ENCODE measurements at places on chromosomes 5 and 9.

DNA sequence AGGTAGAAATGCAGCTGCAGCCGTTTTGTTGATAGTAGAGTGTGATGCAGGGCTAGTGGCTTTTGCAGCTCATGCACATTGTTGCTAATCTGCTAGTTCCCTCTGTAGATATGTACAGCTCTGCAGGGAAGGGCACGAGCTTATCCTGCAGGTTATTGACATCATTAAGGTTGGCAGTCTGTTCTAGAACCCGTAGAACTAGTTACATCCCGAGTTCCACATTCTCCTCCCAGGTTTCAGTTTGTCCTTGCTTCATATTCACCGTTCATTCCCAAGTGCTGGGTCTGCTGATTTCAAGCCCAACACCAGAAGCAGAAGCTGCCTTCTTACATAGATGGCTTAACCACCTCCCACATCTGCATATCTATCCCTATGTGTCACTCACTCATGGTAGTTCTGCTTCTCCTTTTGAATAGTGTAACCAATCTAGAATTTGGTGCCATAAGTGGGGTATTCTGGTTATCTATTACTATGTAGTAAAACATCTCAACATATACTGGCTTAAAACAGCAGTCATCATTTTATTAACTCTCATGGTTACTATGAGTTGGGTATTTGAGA lies 38.1 kb downstream of the CRHBP start:
- DNase-seq, result no peak

GRCh38 chr5:109307456-109307855 lies 102.3 kb downstream of the PJA2 start:
- no peak for DNase-seq

DNA sequence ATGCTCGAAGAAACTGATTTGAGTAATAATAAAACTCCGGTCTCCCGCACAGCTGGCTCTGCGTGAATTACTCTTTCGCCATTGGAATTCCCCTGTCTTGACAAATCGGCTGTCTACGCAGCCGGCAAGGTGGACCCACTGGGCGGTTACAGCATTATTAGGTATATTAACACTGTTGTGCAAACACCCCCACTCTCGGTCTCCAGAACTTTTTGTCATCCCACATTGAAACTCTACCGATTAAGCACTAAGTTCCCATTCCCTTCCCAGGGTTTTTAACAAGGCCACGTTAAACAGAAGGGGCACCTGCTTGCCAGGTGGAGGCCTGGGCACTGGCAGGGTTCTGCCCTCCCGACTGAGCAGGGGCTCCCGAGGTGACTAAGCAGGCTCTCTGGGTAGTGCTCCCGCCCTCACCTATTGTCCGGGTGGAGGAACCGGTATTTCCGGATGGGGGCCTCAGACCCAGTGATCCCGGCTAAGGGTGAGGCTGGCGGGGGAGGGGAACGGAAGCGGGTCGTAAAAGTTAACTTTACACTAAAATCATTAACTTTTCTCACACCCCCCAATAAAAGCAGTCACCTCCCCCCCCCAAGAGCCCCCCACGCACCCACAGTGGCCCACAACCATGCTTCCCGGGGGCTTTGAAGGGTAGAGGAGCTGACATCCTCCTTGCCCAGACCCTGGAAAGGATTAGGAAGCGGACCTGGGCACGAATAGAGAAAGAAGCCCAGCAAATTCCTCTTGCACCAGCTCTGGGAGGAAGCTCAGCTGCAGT lies 53.5 kb upstream of the TJP2 start:
- peak; percentile 35 for DNase-seq

DNA sequence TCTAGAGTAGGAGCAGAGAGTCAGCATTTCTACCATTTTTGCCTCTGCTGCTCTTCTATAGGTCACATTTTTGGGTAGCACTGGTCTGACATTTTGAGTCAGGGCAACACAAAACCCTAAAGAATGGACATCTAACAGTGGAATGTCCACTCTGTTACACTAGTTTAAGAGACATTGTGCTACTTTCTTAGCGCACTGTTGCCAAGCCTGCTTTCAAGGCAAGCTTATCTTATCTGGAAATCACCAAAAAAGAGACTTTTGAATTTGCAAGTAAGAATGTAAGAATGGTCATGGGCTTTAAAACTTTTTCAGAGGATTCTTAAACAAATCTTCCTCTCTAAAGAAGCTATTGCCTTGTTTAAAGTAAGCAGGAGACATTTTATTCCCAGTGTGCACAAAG lies 73.0 kb upstream of the STARD4 start:
- no peak for DNase-seq

DNA sequence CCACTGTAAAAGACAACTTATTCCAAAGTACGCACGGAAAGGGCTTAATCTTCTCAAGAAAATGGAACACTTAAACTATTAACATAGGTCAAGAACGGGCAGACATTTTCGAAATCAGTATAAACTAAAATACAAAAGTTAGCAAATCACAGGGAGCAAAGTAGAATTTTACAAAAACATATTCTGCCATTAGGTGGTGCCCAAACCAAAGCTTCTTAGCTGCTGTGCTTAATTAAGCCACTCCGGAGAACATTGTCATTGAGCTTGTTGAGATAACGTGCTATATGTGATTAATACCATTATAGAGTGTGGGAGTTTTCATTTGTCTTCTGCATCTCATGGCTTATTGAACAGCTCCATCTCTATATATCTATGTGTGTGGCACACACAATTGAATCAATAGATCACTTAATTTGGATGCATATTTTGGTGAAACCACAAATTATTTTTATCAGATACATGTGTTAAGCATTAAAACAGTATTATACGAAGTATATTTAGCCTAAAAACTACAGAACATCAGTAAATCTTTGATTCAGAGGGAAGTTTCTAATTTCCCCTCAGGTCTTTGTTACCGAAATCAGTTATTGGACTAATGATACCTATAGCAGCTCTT lies 23.4 kb downstream of the UBLCP1 start:
- no peak for DNase-seq

DNA sequence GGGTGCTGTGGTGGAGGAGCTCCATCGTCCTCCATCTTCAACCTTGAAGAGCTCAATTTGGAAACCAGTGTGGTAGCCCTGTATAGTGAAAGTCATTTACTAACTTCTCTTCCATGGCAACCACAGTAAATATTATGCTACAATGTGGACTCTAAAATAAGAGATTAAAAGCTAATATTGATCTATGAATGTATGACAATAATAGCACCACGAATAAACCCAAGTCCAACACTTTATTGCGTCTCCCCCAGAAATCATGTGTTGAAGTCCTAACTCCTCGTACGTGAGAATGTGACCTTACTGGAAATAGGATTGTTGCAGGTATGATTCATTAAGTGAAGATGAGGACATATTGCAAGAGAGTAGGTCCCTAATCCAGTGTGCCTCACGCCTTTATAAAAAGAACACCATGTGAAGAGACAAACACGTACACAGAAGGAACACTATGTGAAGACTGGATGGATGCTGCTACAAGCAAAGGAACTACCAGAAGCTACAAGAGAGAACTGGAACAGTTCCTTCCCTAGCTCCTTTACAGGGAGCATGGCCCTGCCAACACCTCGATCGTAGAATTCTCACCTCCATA lies 276.2 kb downstream of the PDE4D start:
- DNase-seq, result no peak

GRCh38 chr5:14501353-14502293 lies 80.0 kb upstream of the OTULINL start:
- no peak for DNase-seq

DNA sequence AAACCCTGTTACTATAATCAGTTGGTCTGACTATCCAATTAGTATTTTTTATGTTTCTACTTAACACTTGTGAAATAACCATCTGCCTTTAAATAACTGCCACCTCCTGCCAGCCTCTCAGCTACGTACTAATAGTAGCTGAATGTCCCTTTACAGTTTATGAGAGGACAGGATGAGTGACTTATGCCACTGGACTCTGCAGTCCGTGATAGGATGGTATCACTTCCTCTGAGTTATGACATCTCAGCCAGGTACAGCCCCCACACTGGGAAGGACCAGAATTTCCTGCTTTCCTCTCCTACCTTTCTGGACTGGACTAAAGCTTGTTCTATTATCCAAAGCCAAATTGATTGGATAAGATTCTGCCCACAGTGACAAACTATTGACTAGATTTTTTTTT lies 102.9 kb downstream of the ZFAND5 start:
- no peak for DNase-seq

- DNase-seq, result no peak
Measured at GRCh38 chr5:171275841-171276544, 33.1 kb upstream of the TLX3 start.

GRCh38 chr9:81141961-81142360 lies 547.4 kb downstream of the TLE1 start:
- DNase-seq, result no peak

Measured in left ventricle myocardium superior (tissue), 1 donor.